ENCODE measurements at places on chromosomes 2 and 18. TPM values are rescaled to one million over a fixed set of nuclear protein-coding genes. Genes with fewer than 3 reads are reported as not detected.

GRCh38 chr18:181711-182110 is 23.4 kb downstream of the USP14 start:
- no peak for DNase-seq

- peak; percentile 95 for DNase-seq
Measured at GRCh38 chr2:159286709-159287441, 372 bp upstream of the WDSUB1 start.

Gene NGEF
- 7.8 TPM for total RNA-seq

- no peak for DNase-seq
Measured at GRCh38 chr2:39821871-39822270, 42.8 kb upstream of the THUMPD2 start.

Gene DLX2
- 4.2 TPM for total RNA-seq

DNA sequence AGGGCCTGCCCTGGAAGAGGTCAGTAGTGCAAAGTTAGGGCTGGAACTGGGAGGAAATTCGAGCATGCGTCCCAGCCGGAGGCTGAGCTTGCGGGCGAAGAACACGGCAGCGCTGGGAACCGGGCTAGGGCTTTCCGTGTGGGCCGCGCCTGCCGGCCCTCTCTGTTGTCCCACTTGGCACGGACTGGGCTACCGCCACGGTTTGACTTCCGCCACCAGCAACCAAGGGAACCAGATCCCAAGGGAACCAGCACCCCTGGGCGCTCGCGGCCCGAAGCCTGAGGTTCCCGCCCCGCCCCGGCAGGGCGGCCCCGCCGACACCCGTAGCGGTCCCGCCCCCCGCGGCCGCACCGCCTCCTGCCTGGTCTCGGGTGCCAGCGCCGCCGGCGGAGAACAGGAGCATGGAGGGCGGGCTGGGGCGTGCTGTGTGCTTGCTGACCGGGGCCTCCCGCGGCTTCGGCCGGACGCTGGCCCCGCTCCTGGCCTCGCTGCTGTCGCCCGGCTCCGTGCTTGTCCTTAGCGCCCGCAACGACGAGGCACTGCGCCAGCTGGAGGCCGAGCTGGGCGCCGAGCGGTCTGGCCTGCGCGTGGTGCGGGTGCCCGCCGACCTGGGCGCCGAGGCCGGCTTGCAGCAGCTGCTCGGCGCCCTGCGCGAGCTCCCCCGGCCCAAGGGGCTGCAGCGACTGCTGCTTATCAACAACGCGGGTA is at the start of gene SPR:
Gene SPR, plus strand, starts transcription at position 377 of the 708 bp plus-strand sequence. Its CDS starts 25 bp downstream, at position 402.
- peak; percentile 76 for DNase-seq

DNA sequence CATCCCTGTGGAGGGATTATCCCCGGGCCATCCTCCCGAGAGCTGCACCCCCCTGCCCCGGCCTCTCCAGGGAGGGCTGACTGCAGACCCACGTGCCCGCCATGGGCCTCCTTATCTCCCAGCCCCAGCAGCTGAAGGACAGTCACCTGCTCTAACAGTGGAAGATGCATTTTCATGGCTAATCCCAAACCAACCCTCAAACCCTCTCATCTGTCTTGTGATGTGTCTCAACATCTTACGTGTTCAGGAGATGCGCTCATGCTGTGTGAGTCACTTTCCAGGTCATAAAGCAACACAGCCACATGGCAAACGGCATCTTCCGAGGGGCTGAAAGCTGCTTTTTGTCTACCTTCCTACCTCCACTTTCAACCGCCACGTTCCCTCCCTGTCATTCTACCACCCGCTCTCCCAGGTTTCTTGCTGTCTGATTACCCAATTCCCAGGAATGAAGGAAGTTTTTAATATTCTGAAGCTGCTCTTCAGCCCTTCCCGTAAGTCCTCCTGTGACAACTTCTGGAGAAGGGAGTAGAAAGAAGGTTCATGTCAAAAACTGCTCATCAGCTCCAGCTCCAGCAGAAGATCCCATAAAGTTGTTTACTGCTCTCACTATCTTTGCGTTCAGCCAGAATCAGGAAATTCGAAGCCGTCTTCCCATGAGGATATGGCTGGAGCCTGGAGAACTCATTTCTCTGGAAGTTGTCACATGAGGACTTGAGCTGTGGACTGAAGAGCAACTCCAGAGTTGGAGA is 54.5 kb downstream of the MBP start:
- DNase-seq = no peak

- DNase-seq = no peak
Measured at GRCh38 chr2:11997142-11997541, 250.7 kb downstream of the LPIN1 start.

Gene RPRM
- total RNA-seq = 0.34 TPM

Gene FOXI3
- not detected for total RNA-seq

- DNase-seq = no peak
Measured at GRCh38 chr2:74066491-74067203, 81.1 kb downstream of the BOLA3 start.

DNA sequence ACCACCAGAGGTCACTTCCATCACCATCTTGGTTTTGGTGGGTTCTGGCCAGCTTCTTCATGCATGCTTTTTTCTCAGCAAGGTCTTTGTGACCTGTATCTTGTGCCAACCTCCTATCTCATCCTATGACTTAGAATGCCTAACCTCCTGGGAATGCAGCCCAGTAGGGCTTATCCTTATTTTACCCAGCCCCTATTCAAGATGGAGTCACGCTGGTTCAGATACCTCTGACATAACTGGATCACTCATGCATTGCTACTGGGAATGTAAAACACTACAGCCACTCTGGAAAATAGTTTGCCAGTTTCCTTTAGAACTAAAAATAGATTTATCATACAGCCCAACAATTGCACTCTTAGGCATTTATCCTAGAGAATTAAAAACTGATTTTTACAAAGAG is 219.2 kb downstream of the IRS1 start:
- peak; percentile 47 for DNase-seq

DNA sequence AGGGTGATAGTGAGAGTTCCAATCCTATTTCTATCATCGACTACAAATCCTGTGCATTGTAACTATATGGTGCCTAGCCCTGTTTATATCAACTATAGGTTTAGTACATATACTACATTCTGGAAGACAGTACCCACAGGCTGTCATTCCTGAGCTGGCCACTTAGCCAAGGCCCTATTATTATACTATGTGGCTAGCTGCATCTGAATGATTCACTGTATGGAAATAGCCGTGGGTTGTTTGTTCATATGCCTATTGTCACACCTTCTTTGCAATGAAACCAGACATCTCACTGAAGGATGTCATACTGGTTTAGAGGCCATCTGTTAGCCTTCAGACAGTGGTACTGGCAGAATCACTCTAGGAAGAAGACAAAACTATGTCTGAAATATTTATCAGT is 62.3 kb upstream of the FSIP2 start:
- no peak for DNase-seq

DNA sequence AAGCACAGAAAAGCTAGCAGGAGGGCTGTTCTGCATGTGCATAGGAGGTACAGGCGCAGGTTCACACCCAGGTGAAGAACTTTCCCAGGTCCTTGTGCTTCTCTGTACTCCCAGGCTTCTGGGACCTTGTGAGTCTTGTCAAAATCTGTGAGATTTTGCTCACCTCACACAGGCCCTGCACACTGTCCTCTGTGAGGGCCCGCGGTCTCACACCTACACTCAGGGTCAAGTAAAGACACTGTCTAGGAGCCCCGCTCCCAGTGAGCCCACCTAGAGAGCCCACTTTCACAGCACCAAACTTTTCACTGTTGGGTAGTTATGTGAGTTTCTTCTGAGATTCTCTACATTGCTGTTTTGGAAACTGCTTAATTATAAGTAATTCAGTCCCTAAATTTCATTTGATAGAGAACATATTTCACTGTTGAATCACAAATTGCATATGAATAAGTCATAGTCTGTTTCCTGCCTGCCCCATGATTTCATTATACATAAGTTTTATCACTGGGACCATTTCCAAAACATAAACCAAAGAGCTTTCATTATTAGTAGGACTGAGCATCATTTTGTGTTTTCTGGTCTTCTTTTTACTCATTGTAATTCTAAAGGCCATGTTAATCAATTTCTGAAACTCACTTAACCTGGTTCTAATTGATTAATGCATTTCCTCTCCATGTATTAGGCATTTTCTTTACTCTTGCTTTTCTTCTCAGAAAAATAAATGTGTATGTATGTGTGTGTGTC is 234.2 kb upstream of the SPOPL start:
- DNase-seq = peak; percentile 85

DNA sequence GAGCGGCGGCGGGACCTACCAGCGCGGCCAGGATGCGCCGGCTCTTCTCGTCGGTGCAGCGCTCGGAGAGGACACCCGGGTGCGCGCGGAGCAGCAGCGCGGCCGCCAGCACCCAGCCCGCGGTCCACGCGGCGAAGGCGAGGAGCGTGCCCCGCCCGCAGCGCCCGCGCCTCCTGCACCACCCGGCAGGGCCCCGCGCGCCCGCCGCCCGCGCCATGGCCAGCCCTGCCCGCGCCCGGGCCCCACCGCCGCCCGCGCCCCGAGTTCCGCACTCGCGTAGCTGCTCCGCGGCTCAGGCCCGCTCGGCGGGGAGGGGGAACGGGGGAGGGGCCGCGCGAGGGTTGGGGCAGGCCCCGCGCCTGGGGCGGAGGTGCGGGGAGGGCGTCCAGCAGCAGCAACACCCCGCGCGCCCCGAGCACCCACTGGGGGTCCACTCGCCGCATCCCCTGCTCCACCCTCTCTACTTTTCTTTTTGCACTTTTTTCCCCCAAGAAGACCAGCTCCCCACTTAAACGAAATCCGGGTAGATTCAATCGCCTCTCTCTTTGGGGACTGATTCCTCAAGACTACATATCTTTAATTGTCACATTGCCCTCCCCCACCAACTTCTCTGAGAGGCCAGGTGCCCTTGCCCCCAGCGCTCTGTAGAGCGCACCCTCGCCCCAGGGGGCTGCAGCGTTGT is at the start of gene DIPK1C:
Gene DIPK1C, minus strand, starts transcription at position 266 of the 682 bp plus-strand sequence. Its CDS starts 49 bp downstream, at position 217.
- no peak for DNase-seq

- no peak for DNase-seq
Measured at GRCh38 chr18:13465476-13465875, 246.9 kb downstream of the LDLRAD4 start.

GRCh38 chr2:49259926-49260325 is 105.6 kb upstream of the FSHR start:
- DNase-seq = no peak

DNA sequence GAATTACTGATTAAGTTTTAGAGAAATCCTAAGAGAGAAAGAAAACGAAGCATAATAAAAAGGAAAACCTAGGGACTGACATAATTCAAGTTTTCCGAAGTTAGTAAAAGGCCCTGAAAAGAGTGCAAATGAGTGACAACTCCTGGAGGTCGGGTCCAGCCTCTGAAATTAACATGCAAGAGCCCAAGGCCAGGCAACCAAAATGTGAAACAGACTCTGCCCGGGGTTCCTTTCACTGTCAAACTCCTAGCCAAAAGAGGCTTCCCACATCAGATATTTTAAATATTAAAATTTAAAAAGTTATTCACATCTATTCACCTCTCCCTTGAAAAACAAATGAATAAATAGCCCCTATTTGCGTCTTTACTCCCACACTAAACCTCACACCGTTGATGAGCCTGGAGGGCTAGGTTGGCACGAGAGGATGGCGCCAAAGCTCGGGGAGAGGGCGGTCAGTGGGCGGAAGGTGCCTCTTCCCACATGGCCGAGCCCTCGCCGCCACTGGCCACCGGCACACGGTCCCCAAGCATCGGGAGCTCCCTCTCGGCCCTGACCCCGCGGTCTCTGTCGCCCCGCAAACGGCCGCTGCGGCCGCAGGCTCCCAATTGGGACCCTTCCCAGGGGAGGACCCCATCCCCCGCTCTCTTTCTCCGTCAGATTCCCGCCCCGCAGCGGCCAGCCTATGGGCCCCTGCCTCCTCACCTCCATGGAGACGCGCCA is 630 bp downstream of the PPM1G start:
- DNase-seq = peak; percentile 41
